Glutamatergic neuron (in vitro differentiated cells): ENCODE measurements at places on chromosomes 5 and 9.

GRCh38 chr5:124649491-124650146, 96.8 kb downstream of the ZNF608 start:
- DNase-seq, result no peak

DNA sequence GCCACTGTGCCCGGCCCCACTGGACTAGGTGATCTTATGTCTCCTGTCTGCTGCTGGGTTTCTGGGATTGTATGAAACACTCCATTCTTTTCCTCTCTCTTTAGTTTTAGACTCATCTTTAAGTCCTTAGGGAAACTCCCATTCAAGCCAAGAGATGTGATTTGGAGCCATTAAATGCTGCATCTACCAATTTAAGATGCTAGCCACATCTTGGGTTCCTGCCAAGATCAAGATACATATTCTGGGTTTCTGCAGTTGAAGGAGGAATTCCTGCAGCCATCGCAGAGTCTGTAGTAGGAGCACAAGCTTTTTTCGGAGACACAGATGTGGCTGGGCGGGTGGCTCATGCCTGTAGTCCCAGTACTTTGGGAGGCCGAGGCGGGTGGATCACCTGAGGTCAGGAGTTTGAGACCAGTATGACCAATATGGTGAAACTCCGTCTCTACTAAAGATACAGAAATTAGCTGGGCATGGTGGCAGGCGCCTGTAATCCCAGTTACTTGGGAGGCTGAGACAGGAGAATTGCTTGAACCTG, 23.2 kb downstream of the STXBP1 start:
- no peak for DNase-seq

DNA sequence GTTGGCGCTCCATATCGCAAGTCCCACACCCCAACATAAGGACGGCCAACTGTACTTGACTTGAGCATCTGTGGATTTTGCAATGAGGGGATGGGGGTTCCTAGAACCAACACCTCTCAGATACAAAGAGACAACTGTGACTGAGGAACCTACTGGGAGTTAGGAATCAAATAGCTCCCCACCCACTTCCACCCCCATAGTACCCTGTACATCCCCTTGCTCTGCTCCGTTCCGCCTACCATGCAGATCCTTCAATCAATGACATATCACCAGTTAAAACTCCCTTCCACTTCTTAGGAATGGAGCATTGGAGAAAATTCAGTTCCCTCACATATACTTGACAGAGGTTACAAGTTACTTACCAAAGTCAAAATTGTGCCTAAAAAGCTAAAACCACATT, 140.9 kb downstream of the MLLT3 start:
- no peak for DNase-seq

- DNase-seq, result no peak
Observed at GRCh38 chr5:163997965-163998364, 492.5 kb downstream of the MAT2B start.

GRCh38 chr9:124584631-124585030, 77.4 kb upstream of the NR5A1 start:
- DNase-seq, result no peak

DNA sequence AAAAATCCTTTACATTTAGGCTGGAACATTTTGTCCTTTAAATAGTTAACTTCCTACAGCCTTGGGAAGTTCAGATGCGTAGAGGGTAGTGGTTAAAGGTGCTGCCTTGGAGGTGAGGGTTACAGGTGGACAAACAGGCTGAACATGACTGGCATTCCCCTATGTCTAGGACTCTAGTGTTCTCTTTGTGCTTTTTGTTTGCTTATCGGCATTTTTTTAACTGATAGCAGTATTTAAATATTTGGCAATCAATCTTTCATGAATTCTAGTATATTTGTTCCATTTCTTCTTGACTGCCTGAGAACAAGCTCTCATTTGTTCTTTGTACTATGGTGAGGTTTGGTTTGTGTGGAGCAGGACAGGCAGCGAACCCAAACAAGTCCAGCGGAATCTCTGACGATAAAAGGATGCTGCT, 307.6 kb downstream of the CTNND2 start:
- DNase-seq, result no peak

GRCh38 chr5:108898707-108899106, 151.0 kb downstream of the FER start:
- DNase-seq, result no peak

GRCh38 chr5:169041180-169041579, 259.8 kb downstream of the SLIT3 start:
- DNase-seq, result no peak

DNA sequence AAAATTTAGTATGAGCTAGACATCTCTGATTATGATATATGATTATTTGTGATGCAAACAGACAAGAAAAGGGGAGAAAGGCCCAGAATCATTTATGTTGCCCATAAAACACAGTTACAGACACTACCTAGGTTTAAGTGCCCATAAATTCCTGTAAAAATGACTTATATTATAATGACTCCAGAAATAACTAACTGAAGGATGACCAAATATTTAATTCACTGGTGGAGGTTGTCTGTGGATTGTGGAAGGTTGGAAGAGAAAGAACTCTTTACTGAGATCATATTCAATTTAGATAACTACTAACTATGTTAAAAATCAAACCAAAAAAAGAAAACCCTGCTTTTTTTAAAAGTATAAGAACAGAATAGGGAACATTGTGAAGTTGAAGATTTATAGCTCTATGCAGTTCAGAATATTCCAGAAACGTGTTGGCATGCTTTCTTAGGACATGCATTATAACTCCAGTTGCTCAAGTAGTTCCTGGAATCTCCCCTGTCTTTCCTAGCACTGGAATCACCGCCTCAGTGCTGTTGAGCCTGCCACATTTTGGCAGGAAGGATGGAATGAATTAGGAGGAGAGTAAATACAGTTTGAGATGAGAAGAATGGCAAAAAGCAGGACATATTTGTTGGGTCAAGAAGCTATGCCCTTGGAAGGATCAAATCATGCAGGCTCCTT, 72.0 kb upstream of the PAPPA start:
- no peak for DNase-seq

DNA sequence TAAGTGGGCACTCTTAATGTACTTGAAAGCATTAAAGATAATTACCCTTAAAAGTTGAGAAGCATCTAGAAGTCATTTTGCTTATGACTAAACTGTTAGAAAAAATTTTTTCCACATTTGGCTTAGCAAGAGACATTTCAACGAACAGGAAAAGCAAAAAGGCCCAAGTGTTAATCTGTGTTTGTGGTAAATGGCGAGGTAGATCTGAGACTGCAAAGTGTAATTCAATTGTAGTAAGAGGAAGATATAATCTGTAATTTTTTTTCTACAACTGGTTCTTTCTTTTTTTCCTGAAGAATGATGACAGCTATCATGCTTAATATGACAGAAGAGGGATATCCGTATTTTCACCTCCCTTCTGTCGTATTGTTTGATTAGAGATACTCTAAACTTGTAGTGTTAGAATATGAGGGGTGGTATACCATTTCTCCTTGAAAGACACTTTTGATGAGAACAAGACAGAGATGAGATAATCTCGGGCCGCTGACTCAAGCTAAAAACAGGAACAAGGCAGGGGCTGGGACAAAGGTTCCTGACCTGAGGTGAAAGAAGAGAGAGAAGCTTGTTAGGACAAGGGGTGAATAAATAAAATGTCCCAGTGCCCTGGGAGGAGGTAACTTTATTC, 459.3 kb upstream of the ZNF608 start:
- no peak for DNase-seq

DNA sequence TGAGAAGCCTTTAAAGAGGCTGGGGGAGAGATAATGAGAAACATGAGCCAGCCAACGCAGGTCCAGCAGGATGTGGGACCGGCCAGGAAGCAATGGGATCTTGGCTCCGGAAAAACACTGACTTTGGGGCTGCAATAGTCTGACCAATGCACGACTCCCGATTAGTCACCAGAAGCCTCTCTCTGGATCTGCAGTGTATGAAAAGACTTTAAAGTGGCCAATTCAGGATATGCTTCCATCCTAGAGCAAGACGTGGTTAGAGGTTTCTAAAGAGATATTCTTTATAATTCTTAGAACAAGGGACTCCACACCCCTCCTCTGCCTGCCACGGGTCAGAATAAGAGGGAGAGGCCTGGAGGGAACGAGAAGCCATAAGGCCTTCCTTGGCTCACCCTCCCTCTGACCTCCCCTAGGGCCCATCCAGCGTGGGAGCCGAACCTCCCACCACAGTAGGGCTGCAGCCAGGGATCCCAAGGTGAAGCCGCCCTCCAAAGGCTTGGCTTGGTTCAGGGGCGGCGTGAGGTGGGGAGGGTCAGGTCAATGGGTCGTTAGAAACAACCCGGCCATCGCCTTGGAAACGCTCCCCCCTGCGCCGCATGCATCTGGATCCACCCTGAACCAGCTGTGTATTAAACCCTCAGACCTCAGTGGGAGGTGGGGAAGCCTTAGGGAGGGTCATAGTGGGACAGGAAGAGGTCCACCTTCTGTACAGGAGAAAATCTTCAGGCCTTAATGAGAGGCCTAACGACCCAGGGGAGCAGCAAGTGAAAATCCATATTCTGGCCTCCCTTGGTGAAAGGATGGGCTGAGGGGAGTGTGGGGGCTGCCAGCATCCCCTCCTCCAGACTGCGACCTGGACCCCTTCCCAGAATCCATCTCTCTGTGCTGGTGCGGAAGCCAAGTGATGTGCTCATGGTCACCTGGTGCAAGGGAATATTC, 11.1 kb downstream of the FGF1 start:
- DNase-seq, result no peak

- DNase-seq, result no peak
Observed at GRCh38 chr5:20611620-20612019, 623.6 kb upstream of the CDH18 start.

DNA sequence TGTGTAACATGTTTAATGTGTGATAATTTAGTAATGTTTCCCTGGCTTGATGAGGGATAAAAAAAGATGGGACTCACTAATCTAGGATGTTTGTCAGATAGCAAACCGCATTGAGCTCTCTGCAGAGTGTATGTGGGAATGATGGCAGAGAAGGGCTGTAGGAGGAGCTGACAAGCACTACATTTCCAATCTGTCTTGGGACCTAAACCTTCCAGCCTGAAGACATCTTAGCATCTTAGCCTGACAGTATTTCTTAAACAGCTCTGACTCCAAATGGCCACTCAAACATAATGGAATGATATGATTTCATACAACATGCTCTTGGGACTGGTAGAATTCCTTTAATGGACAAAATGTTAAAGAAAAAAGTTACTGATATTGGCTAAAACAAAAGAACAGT, 116.7 kb downstream of the PPP2R2B start:
- DNase-seq, result no peak

GRCh38 chr9:133950192-133950591, 41.9 kb downstream of the VAV2 start:
- DNase-seq, result peak; percentile 67

GRCh38 chr5:75046366-75047142, 5.8 kb downstream of the GCNT4 start:
- no peak for DNase-seq

GRCh38 chr5:130708754-130709153, 456.3 kb downstream of the HINT1 start:
- DNase-seq, result no peak

GRCh38 chr9:91410161-91410560, 13.5 kb downstream of the NFIL3 start:
- no peak for DNase-seq

DNA sequence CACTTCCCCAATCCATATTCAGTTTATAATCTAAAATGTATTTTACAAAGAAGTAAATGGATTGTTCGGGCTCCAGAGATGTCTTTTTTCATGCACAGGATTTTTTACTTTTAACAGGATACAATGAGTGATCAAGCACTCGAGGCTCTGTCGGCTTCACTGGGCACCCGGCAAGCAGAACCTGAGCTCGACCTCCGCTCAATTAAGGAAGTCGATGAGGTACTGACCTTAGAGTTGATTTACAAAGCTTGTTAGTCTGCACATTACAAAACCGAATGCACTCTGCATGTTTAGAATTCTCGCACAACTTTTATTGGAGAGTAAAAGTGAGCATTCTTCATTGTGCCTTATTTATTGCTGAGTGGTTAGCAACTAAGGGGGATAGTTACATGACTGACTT, 65.2 kb downstream of the ERAP1 start:
- DNase-seq, result no peak

DNA sequence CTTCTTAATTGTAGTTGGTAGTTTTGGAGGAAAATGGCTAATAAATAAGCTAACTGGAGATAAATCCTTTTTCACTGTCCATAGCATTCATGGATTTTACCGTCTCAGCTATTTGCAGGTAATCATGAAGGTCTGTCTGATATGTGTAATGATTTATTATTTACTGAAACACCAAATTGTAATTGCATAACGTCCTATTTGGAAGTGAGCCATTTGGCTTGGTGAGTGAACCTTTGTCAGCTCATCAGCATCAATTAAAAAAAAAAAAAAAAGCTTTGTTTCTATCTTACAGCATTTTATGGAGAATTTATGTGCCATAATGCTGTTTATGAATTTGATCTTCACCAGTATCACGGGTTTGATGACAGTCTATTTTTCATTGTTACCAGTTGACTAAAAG, 20.2 kb downstream of the RECK start:
- DNase-seq, result no peak

DNA sequence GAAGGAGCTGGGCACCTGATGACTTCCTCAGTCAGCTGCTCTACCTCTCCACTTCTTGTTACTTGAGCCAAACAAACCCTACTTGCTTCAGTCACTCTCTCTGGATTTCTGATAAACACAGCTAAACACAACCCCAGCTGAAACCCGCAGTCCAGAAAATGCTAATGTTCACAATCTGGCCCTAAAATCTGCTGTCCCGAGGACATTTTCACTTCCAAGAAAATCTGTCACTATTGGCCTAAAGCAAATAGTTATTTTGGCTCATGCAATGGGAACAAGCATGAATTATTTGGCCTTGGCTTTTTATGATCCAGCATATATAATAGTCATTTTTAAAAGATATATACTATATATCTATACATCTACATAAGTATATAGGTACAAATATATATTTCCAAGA, 19.1 kb downstream of the FAM81B start:
- DNase-seq, result no peak

GRCh38 chr9:84668196-84669012, 1.1 kb upstream of the NTRK2 start:
- peak; percentile 92 for DNase-seq

DNA sequence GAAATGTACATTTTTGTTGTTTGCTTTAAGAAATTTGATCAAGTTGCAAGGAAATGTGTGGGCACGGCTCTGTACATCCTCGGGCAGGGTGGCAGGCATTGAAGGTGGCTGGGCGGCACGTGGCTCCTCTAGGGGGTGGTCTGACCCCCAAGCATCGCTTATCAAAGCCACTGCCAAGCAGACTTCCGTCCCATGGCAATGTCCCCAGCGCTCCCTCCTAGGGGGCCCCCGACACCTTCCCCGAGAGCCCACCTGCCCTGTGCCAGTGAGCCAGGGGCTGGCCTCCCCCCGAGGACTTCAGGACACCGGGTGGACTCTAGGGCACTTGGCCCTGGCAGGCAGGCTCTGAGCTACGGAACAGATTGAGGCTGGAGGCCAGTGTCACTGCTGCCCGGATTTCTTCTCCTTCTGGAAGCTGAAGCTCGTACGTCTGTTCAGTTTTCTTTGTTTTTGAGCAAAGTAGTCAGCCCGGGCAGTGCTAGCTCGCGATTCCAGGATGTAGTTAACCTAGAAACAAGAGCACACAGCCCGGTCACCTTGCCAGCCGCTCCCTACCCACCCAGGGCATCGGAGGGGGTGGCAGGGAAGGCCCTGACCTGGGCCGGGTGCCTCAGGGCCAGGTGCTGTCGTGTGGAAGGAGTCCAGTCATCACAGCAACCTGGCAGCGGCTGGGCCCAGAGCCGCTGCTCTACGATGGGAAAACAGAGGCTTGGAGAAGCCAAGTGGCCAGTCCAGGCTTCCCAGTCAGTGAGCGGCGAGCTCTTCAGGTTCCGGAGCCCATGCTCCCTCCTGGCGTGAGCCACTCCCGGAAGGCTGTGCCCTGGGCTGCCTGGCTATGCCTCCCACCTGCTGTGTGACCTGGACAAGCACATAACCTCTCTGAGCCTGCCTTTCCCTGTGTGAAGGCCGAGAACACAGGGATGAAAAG, 177.1 kb downstream of the GAPVD1 start:
- DNase-seq, result no peak
